Frontal cortex (tissue), 4 donors: ENCODE measurements at places on chromosomes 2 and 18.

DNA sequence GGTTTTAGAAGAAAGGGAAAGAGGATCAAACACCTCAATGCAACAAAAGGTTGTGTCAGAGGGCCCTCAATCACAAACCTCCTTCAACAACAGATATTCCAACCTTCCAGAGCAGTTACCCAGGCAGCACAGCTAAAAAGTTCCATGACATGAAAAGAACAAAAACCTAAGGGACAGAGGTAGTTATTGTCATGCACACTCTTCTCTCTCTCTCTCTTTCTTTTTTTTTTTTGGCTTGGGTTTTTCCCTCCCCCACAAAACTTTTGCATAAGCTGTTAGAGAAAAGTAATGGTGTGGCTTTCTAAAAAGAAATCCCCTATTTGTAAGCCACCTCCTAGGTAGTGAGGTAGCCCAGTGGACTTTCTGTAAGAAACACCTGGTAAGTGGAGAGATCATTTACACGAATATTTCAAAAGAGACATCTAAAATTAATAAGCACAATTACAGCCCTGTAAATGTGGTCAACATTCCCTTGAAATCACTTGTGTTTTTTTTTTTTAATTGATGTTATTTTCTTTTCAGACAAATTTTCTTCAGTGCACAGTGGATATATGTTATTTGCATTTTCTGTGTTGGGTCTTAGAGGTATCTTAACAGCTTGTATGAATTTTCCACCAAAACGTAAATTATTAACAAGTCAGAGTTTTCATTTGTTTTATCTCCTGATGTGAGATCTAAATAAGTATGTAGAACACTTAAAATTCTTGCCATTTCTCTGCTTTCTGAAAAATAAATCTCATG lies 48.4 kb downstream of the ZEB2 start:
- no peak for DNase-seq

GRCh38 chr2:130864830-130865800 lies 28.4 kb downstream of the ARHGEF4 start:
- no peak for DNase-seq

DNA sequence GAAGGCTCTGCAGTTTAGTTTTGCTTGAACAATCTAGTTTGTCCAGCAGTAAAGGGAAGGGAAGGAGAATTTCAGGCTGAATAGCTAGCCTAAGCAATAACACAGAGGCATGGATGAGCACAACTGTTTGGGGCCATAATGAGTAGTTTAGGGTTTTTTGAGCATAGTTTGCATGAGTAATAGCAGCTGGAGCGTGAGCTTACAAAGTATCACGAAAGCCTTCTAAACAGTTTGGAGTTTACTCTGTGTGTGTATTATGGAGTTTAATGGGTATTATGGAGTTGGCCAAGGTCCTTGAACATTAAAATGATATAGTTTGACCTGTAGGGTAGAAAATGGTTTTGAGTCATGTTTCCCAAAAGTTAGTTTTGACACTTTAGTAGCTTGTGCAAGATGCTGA lies 782.3 kb downstream of the ERBB4 start:
- DNase-seq = no peak

GRCh38 chr18:21456428-21457178 lies 143.9 kb downstream of the ESCO1 start:
- no peak for DNase-seq

- no peak for DNase-seq
Measured at GRCh38 chr2:204795156-204795555, 249.9 kb downstream of the PARD3B start.

DNA sequence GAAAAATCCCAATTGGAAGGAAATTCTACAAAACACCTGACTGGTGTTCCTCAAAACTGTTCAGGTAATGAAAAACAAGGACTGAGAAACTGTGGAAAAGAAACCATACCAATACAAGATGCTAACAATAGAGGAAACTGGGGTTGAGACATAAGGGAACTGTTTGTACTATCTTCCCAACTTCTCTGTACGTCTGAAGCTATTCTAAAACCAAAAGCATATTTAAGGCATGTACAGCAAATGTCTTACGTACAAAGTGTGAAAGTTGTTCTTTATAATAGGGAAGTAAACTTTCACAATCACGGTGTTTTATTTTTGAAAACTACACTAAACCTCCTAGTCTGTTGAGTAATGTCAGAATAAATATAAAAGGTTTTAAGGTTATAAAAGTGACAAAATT lies 776.1 kb upstream of the RAB6C start:
- no peak for DNase-seq

GRCh38 chr18:25141886-25142285 lies 210.1 kb downstream of the ZNF521 start:
- DNase-seq = no peak

DNA sequence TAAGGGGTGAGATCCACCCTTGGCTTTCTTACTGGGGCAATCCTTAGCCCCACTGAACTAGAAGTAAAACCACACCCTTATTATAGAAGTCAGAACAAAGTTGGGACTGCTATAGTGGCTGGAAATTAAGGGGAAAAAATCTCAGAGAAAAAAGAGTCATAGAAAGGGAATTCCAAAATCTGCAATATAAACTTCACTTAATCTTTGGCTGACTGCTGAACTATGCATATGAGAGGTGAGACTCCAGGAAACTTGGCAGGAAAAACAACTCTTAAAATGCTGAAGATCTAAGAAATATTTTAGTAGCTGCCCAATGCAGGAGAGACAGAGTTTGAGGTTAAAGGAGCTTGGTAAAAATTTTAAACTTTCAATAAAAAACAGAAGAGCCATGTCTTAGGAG lies 201.8 kb upstream of the FN1 start:
- no peak for DNase-seq

- DNase-seq = no peak
Measured at GRCh38 chr2:37529830-37530415, 141.5 kb downstream of the CDC42EP3 start.

DNA sequence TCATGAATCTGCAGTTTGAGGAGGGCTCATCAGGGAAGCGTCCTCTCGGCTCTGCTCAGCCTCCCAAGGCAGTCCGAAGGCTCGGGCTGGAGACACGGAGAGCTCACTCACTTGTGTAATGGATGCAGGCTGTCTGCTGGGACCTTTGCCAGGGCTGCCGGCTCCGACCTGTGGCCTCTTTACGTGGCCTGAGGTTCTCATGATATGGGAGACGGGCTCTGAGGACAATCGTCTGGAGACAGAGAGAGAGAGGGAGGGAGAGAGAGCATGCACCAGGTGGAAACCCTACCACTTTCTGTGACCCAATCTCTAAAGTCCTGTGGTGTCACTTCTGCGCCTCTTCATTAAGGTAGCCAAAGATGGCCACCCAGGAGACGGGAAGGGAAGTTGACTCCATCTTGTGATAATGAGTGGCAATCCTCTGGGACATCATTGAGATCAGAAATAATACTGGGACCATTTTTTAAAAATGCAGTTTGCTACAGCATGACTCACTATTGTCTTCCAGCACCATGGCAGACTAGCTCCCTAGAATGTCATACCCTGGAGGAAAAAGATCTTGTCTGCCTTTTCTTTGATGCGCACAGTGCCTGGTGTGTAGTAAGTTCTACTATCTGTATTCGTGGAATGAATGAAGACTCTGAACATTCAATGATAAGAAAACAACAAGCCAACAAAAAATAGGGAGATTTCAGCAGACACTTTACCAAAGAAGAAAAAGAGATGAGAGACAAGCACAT lies 60.2 kb downstream of the CD8B2 start:
- DNase-seq = no peak

- peak; percentile 3 for DNase-seq
Measured at GRCh38 chr2:73418343-73418742, 32.7 kb downstream of the ALMS1 start.
